Lung microvascular endothelial cell (primary cell): ENCODE measurements at places on chromosomes 6 and 20.

DNA sequence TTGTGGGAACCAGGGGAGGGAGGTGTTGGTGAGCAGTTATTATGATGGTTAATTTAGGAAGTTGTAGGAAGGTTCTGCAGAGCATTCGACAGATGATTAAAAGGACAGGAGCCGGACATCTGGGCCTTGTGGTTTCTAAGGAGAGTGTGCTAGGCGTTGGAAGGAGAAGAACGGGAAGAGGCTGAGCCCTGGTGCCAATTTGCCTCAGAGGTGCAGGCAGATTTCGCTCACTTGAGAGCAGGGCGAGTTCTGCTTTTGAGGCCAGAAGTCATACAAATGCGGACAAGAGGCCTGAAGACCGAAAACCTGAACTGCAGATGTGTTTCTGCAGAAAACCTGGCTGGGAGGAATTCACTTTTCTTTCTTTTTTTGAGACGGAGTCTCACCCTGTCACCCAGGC lies 30.5 kb upstream of the RPS6KA2 start:
- DNase-seq = no peak

- DNase-seq = no peak
Measured at GRCh38 chr20:40706977-40707582, 18.0 kb upstream of the MAFB start.

DNA sequence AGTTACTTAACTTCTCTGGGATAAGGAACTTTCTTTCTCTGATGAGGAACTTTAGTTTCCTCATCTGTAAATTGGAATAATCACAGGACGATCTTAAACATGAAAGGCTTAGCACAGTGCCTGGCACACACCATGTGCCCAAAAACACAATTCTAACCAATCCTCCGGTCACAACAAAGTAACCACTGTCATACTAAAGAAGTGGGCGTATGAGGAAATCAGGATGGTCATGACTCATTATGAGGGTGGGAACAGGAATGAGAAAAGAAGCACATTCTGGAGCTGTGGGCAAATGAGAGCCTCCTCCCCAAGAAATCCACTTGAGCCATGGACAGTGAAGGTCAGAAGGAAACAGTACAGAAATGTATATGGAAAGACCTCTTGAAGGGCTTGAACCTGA lies 82.9 kb downstream of the LRFN2 start:
- DNase-seq = no peak

- peak; percentile 98 for DNase-seq
Measured at GRCh38 chr6:152316024-152316423, 321.1 kb downstream of the SYNE1 start.

DNA sequence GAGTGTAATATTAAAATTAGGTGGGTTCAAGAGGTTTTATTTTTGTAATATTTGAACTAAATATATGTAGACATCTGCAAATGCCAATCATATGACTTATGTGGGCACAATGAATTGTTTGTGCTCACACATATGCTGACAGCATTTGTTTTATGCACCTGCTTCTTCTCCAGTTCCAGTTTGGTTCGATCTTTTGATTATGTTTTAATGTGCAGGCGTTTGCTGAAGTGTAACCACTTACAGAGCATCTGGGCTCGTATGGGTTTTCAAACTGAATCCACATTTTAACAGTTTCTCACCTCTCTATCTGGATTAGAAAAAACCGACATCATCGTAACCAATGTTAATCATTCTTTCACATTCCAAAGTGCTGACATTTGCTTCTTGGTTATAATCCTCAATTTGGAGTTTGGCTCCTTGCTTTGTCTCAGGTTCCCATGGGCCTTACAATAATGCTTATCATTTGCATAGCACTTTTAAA lies 129.1 kb upstream of the SPACA1 start:
- DNase-seq = no peak

DNA sequence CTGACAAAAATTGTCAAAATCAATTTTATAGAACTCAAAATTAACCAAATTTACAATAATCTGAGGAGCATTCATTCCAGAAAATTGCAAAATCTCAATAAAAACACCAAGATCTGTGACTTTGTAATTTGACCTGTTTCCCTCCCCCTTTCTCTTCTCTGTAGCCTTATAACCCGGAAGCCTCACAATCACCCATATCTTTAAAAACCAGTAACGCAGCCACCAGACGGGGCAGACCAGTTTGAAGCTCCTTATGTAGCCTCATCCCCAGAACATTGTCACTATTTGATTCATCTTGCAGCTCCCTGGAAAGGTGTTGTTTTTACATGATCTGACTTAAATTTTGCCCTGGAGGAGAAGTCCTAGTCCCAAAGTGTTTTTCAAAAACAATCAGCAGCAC lies 27.5 kb upstream of the TGM6 start:
- DNase-seq = no peak

DNA sequence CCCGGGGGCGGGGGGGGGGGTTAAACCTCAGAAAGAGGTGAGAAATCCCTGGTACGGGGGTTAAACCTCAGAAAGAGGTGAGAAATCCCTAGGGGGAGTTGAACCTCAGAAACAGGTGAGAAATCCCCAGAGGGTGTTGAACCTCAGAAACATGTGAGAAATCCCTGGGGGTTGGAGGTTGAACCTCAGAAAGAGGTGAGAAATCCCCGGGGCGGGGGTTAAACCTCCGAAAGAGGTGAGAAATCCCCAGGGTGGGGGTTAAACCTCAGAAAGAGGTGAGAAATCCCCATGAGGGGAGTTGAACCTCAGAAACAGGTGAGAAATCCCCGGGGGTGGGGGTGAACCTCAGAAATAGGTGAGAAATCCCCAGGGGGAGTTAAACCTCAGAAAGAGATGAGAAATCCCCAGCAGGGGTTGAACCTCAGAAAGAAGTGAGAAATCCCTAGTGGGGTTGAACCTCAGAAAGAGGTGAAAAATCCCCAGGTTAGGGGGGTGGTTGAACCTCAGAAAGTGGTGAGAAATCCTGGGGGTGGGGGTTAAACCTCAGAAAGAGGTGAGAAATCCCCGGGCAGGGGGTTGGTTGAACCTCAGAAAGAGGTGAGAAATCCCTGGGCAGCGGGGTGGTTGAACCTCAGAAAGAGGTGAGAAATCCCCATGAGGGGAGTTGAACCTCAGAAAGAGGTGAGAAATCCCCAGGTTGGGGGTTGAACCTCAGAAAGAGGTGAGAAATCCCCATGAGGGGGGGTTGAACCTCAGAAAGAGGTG lies 87.4 kb downstream of the PLG start:
- no peak for DNase-seq

- no peak for DNase-seq
Measured at GRCh38 chr20:9255171-9255570, 186.3 kb downstream of the PLCB4 start.

- DNase-seq = no peak
Measured at GRCh38 chr6:115551527-115551926, 509.2 kb downstream of the FRK start.

GRCh38 chr6:41411961-41412360 lies 76.6 kb downstream of the NCR2 start:
- no peak for DNase-seq
